ENCODE measurements at places on chromosomes 3 and 15.

DNA sequence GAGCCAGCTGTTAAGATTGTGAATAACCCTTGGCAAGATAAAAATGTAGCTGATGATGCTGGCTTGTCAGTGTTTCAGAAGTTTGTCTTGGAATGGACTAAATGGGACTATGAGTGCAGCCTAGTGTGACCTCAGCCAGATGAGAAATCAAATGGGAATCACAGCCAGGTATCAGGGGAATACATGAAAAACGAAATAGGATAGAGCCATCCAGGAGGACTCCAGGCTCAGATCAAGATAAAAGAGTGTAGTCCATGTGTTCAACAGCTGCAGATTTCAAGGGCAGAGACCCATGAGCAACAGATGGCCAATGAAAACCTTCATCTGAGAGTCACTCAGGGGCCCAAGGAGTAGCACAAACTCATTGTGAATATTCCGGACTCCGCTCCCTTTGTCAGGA lies 1080.9 kb upstream of the CADM2 start:
- no peak for DNase-seq

GRCh38 chr15:84878504-84878903 lies 6.0 kb upstream of the SLC28A1 start:
- DNase-seq: peak; percentile 6

GRCh38 chr15:89433686-89434085 lies 62.7 kb downstream of the RHCG start:
- DNase-seq: no peak

GRCh38 chr3:182948305-182948704 lies 32.0 kb downstream of the DCUN1D1 start:
- no peak for DNase-seq

DNA sequence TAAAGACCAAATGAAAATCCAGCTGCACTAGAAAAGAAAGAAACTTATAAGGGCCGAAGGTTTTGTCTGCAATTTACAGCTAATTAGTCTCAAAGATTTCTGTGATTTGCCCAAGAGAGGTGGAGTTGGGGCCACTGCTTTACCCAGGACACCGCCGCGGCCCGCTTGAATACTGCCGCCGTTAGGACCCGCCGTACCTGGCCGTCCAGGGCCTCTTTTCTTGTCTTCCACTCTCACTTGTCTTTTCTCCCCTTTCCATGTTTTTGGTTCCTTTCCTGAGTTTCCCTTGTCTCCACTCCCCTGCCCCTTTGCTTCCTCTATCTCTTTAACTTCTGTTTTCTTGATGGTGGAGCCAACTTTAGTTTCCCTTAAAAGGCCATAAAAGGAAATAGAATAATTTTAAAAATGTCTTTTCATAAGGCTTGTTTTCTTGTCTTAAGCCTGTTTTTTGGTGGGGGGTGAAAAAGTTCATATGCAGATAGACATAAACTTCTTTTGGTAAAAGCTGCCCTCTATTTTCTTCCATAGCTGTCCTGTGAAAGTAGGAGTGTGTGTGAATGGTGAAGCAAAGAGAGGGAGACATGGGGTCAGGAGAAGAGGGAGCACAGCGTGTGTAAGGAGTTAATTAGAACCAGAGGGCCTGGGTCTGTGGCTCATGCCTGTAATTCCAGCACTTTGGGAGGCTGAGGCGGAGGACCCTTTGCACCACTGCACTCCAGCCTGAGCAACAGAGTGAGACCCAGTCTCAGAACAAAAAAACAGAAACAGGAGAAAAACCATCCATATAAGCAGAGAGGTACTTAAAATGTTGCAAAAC lies 16.0 kb upstream of the CCNL1 start:
- no peak for DNase-seq

- no peak for DNase-seq
These were observed 486 bp downstream of the CDIN1 start for GRCh38 chr15:36579792-36580431.

- DNase-seq: no peak
These were observed 66.8 kb downstream of the STAC start for GRCh38 chr3:36447061-36447460.

DNA sequence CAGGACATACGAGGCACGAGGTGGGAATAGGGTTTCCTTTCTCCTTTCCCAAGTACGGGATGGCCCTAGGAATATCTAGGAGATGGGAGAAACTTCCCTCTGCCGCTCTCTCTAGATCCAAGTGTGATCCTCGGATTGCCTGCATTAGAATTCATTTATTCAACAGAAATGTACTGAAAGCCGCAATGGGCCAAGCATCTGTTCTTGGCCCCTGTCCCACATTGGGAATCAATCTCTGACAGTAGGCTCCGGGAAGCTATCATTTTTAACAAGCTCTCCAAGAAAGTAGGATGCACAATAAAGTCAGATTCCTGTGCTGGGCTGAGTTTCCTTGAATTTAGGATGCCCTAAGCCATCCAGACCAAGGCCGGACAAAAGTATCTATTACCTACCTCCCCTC lies 37.2 kb upstream of the CA12 start:
- no peak for DNase-seq

DNA sequence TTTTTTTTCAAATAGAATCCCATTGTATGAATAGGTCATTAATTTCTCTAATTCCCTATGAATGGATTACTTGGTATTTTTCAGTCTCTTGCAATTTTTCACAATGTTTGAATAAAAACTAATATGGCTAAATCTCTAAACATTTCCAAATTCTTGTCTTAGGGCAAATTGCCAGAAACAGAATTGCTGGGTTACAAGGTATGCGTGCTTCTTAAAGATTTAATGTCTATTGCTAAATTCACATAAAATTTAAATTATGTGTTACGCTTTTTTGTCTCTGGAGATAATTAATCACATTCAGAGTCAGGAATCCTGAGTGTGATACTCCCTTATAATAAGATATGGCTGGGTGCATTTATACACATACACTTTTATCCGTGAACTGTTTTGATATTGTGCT lies 264.5 kb upstream of the TBL1XR1 start:
- no peak for DNase-seq
